ENCODE measurements at places on chromosomes 1 and 21. TPM values are rescaled to one million over a fixed set of nuclear protein-coding genes. Genes with fewer than 3 reads are reported as not detected.

Gene C1orf87
- total RNA-seq, result not detected

Gene KCNE1
- not detected for total RNA-seq

Gene SH2D2A
- 3.9 TPM for total RNA-seq

Gene RCSD1
- 0.06 TPM for total RNA-seq

Gene LAMC2
- 21.1 TPM for total RNA-seq

Gene LCE1F
- not detected for total RNA-seq

Gene CFHR3
- 0.20 TPM for total RNA-seq

Gene RAVER2
- 4.9 TPM for total RNA-seq

Gene FAM151A
- 0.14 TPM for total RNA-seq

Gene PCP4
- total RNA-seq, result not detected

Gene BACE2
- total RNA-seq, result 22.3 TPM

Gene CD247
- 0.21 TPM for total RNA-seq

Gene CCSAP
- total RNA-seq, result 6.9 TPM

Gene RGS5
- 0.51 TPM for total RNA-seq

Gene RPS8
- total RNA-seq, result 1,651 TPM

Gene BSND
- not detected for total RNA-seq

Gene PPP1R15B
- total RNA-seq, result 26.3 TPM

Gene ARHGAP30
- not detected for total RNA-seq

Gene FAM72A
- 9.3 TPM for total RNA-seq

Gene KRTAP7-1
- total RNA-seq, result not detected

Gene TEDDM1
- not detected for total RNA-seq

Gene HS2ST1
- 10.5 TPM for total RNA-seq

Gene RBM11
- not detected for total RNA-seq

Gene TNFRSF25
- total RNA-seq, result 3.3 TPM

Gene MTARC1
- total RNA-seq, result 8.0 TPM

Gene PLCH2
- 0.28 TPM for total RNA-seq

Gene IGSF9
- total RNA-seq, result 0.21 TPM

Gene KIF2C
- 36.2 TPM for total RNA-seq

Gene RUSC1
- total RNA-seq, result 51.2 TPM

Gene SERPINC1
- total RNA-seq, result 0.13 TPM

Gene TMEM269
- total RNA-seq, result 0.08 TPM

Gene OR6Y1
- total RNA-seq, result not detected

Gene CDK18
- 1.1 TPM for total RNA-seq

Gene RUNX3
- 6.8 TPM for total RNA-seq

Gene ARMH1
- total RNA-seq, result 0.54 TPM

Gene C1QA
- not detected for total RNA-seq

Gene PGLYRP4
- total RNA-seq, result not detected

Gene WNT9A
- 8.5 TPM for total RNA-seq

Gene RHBG
- not detected for total RNA-seq

Gene CHI3L2
- total RNA-seq, result 0.79 TPM

Gene TMCC2
- 1.6 TPM for total RNA-seq

Gene NPHS2
- total RNA-seq, result not detected

Gene NR0B2
- total RNA-seq, result not detected

Gene MACF1
- 39.2 TPM for total RNA-seq

Gene HMCN1
- 0.01 TPM for total RNA-seq

Gene VANGL2
- total RNA-seq, result 0.69 TPM

Gene ZNF669
- total RNA-seq, result 4.0 TPM

Gene KRTAP19-3
- not detected for total RNA-seq

Gene HEYL
- total RNA-seq, result 3.0 TPM

Gene DCST1
- total RNA-seq, result not detected

Measured in A549 treated with GW870086 at 1 μM for 4 hours (cell line).